ENCODE measurements at places on chromosomes 3 and 15.

- no peak for DNase-seq
These were observed 151.6 kb upstream of the CTDSPL start for GRCh38 chr3:37709946-37710640.

GRCh38 chr3:42843713-42844411, 31.8 kb downstream of the CYP8B1 start:
- no peak for DNase-seq

GRCh38 chr3:166444756-166445155, 607.5 kb upstream of the BCHE start:
- no peak for DNase-seq

DNA sequence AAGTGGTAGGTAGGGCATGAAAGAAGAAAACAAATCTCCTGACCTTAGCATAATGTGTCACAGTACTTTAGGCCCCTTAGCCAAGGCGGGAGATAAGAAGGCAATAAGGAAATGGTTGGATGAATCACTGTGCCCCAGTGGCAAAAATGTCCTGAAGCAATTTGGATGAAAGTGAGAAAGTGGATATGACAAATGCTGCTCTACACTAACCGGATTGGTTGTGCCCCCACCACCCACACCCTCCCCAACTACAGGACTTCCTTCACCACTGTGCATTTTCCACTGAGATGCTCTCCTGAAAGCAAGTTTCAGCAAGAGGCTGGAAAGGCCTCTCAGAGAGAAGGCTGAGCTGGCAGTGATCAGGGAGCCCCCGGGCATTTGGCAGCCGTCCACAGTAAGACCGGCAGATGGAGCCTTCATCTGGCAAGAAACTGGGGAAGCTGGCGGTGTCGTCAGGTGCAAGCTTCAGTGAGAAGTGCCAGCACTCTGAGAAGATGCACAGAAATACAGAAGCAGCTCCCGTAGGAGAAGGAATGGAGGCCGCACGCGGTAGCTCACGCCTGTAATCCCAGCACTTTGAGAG, 63.8 kb downstream of the ATP1B3 start:
- no peak for DNase-seq

DNA sequence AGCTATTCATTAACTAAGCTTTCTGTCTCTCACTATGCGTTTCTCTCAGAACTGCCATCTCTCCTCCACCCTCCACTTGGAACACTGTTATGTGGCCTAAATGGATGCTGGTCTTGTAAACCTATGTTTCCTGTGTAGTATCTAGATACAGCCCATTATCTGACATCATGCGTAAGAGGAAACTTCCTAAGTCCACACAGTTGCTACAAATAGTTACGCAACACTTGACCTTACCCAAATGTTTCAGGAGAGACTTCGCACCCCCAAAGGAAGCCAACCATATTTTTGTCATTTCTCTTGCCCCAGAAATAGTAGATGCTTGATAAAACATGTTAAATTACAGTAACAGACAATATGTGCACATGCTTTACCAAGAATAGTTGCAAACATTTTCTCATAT, 87.2 kb upstream of the TPRG1 start:
- DNase-seq: no peak

DNA sequence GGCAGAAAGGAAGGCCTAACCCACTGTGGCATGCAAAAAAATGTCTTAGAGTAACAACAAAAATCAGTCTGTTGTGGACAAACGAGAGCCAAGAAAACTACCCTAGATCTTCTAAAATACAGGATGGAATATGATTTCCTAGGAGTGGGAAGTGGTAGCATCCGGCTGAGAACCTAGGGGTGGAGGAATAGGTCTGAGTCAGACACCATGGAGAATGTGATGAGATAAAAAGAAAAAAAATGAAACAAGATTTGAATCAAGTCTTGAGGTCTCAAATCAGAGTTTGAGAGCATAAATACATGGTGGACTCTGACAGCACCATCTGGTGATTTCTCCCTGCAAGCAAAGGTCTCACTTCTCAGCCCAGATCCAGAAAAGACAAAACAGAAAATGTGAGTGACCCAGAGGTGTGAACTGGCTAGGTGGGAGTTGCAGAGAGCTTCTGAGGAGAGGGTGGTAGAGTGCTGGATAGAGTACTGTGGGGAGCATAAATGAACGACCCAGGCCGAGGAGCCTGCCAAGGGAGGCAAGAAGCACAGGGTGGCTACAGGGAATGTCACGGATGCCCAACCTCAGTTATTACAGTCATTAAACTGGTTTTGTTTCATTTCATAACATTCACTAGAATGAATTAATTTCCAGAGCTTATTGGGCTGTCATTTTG, 27.6 kb upstream of the VEPH1 start:
- DNase-seq: no peak

- no peak for DNase-seq
These were observed at the start of gene ZNF662 for GRCh38 chr3:42906070-42906847. Gene ZNF662 (plus strand): TSS chr3:42906142. CDS start chr3:42908115, 1,973 bp downstream.

DNA sequence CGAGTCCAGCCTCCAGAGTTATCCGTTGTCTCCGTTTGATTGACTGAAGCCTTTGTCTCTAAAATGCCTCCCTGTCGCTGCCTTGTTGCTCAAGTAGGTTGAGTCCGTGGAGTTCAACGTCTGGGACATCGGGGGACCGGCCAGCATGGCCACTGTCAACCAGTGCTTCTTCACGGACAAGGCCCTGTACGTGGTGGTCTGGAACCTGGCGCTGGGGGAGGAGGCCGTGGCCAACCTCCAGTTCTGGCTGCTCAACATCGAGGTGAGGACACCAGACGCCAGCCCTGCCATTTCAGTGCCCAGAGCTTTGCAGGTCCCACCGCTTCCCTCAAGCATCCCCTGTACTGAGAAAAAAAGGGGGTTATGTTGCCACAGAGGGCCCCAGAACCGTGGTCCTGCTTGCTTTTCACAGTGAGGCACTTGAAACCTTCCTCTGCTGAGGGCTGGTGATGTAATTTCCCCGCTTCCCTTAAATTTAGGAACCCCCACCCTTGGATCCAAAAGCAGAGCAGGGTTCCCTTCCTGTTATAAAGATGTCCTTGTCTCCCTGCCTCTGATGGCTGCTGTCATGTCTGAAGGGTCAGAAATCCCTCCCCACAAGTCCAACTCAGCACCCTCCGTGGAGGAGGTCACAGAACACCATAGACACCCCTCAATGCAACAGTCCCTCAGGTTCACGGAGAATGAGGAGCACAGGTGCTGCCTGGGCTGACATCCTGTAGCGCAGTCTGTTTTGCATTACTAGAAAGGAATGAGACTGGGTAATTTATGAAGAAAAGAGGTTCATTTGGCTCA, 105.7 kb downstream of the LRRK1 start:
- DNase-seq: no peak

- DNase-seq: no peak
These were observed 11.1 kb upstream of the HHATL start for GRCh38 chr3:42713747-42714146.

- no peak for DNase-seq
These were observed 34.2 kb downstream of the EEFSEC start for GRCh38 chr3:128187495-128187894.

GRCh38 chr3:141383555-141384129, 15.3 kb downstream of the ZBTB38 start:
- no peak for DNase-seq

- no peak for DNase-seq
These were observed 9.1 kb downstream of the BNC1 start for GRCh38 chr15:83275412-83275811.
